Kidney (tissue), 22 donors: ENCODE measurements at places on chromosomes 7 and 10. TPM values are rescaled to one million over a fixed set of nuclear protein-coding genes. Genes with fewer than 3 reads are reported as not detected.

DNA sequence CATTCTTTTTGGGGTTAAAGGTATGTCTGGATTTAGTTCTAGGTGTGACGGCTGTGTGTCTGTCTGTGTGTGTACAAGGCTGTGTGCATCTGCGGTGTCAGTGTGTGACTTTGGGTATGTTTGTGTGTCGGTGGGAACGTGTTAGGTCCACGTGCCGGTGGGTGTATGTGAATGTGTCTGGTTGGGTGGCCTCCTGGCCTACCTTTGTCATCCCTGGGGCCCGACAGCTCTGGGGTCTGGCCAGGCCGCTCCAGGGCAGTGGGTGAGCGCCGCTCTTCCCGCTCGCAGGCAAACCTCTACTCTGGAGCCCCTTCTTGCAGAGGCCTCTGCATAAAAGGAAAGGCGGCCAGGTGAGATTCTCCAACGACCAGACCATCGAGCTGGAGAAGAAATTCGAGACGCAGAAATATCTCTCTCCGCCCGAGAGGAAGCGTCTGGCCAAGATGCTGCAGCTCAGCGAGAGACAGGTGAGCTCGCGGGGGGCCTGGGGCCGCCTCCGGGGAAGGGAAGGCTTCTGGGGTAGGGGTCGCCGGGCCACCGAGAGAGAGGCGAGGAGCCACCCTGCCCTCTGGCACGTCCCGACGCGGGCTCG is 2.4 kb downstream of the HHEX start:
- no peak overlapping the region for H3K4me3 ChIP-seq
- peaks cover 65% of the 10 kb centered on the region for H3K27me3 ChIP-seq
- peak; percentile 35 for DNase-seq
- H3K36me3 ChIP-seq: no peaks in the 10 kb centered on the region
- no peaks in the 10 kb centered on the region for H3K4me1 ChIP-seq
- peak overlapping the region; percentile 71 for H3K27ac ChIP-seq

DNA sequence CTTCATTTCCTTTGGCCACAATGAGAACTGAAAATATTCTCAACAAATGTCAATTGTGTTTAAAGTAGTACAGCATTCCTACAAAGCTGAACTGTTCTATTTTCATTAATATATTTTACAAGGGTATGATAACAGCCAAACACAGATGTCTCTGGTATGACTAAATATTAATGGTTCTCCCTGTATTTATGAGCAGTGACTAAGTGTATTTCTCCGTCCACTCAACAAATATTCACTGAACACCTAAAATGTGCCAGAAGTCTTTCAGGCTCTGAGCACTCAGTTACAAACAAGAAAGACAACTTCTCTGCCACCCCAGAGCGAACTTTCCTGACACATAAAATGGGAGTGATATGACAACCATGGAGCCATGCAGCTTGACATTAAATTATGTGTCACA is 135.6 kb downstream of the VPS41 start:
- H3K27me3 ChIP-seq: no peaks in the 10 kb centered on the region
- no peak overlapping the region for H3K4me3 ChIP-seq
- peaks cover 2% of the 10 kb centered on the region for H3K36me3 ChIP-seq
- H3K4me1 ChIP-seq: no peaks in the 10 kb centered on the region
- H3K27ac ChIP-seq: no peak overlapping the region

DNA sequence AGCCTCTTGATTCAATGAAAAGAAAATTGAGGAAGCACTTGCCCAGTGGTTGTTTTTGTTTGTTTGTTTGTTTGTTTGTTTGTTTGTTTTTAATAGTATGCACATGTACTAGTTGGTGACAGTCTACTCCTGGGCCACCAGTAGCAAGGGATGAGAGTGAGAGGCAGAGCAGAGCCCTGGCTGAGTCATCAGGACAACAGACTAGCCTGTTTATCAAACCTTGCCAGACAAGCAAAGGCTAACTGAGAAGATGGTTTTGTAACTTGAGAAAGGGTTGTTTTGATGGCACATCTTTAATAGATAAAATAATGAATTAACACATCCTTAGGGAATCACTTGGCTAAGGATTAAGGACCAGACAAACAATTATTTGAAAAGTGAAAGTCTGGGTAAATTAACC is 78.1 kb downstream of the INHBA start:
- no peak overlapping the region for H3K27ac ChIP-seq
- no peaks in the 10 kb centered on the region for H3K36me3 ChIP-seq
- no peaks in the 10 kb centered on the region for H3K27me3 ChIP-seq
- no peaks in the 10 kb centered on the region for H3K4me1 ChIP-seq
- H3K4me3 ChIP-seq: no peak overlapping the region

- no peak overlapping the region for H3K4me3 ChIP-seq
- no peak for DNase-seq
- no peaks in the 10 kb centered on the region for H3K36me3 ChIP-seq
- H3K27me3 ChIP-seq: no peaks in the 10 kb centered on the region
Measured at GRCh38 chr7:98733036-98733435, 116.0 kb downstream of the NPTX2 start.

GRCh38 chr7:148487912-148488311 is 102.7 kb upstream of the C7orf33 start:
- H3K4me1 ChIP-seq: no peaks in the 10 kb centered on the region
- H3K27ac ChIP-seq: no peak overlapping the region
- no peak for DNase-seq

DNA sequence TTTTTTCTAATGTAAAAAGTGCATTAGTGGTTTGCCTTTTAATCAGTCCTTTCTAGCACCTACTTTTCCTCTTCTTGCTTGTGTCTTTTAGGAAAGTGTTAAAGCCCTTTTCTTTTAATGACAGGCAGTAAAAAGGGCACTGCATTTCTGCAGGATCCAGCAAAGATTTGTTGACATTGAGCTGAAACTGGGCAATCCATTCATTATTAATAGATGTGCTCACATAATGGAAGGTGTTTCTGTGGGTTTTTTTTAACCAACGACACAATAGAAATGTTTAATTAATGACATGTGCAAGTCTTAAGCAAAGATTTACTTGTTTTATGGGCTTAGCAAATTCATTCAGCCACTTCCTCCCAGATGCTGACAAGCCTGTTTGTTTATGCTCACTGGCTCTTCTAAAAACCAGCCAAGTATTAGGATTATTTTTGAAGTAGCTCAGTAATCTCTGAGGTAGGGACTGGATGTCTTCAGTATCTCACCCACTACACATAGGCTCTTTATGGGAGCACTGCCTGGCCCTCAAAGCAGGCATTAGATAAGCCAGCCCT is 1201.1 kb downstream of the SORCS1 start:
- no peaks in the 10 kb centered on the region for H3K4me1 ChIP-seq
- H3K4me3 ChIP-seq: no peak overlapping the region
- no peaks in the 10 kb centered on the region for H3K27me3 ChIP-seq
- DNase-seq: peak; percentile 37
- H3K27ac ChIP-seq: no peak overlapping the region

- no peak overlapping the region for H3K4me3 ChIP-seq
- peaks cover 4% of the 10 kb centered on the region for H3K4me1 ChIP-seq
- no peak overlapping the region for H3K27ac ChIP-seq
- H3K27me3 ChIP-seq: peaks cover 2% of the 10 kb centered on the region
- H3K36me3 ChIP-seq: no peaks in the 10 kb centered on the region
Measured at GRCh38 chr7:1322240-1323110, 89.8 kb downstream of the UNCX start.

- no peaks in the 10 kb centered on the region for H3K36me3 ChIP-seq
- no peaks in the 10 kb centered on the region for H3K27me3 ChIP-seq
- no peak overlapping the region for H3K4me3 ChIP-seq
Measured at GRCh38 chr10:31765541-31765940, 163.1 kb downstream of the ARHGAP12 start.

ZNF117 gene
- 12.6 TPM for total RNA-seq

CTBP2 gene
- total RNA-seq: 111 TPM

DPP6 gene
- 1.8 TPM for total RNA-seq
